ENCODE measurements at places on chromosomes 5 and 9. TPM values are rescaled to one million over a fixed set of nuclear protein-coding genes. Genes with fewer than 3 reads are reported as not detected.

GRCh38 chr5:122772446-122772845 lies 2.4 kb upstream of the SNX2 start:
- H3K4me3 ChIP-seq, result no peak overlapping the region
- no peak overlapping the region for H3K27ac ChIP-seq
- H3K27me3 ChIP-seq, result no peaks in the 10 kb centered on the region
- no peak for DNase-seq
- peaks cover 20% of the 10 kb centered on the region for H3K4me1 ChIP-seq

DNA sequence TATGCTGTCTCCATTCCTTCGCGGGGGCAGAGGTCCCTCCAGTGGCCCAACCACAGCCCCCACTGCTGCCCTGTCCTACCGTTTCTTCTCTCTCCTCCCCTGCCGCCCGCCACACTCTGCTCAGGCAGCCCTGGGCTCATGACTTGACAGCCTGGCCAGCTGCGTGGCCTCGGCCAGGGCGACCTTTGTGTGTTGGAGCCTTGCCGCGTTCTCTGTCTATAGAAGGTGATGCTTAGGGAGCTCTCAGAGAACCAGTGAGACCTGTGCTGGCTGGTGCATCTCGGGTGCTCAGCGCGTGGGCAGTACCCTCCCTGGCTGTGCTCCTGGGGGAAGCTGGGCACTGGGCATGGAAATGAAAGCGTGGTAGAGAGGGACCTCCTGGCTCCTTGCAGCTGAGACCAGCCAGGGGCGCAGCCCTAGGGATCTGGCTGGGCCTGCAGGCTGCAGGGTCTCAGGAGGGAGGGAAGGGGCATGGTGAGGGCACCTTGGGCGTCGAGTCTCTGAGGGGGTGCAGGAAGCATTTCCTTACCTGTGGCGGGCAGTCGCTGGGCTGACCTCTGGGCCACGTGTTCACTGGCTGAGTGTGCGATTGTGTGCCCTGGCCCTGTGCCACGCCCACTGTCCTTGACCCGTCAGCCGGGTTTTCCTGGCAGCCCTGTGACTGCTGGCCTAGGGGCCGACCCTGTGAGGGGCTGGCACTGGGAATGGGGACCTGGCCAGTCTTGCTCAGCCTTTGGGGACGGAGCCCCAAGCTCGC lies 50.3 kb downstream of the RXRA start:
- no peaks in the 10 kb centered on the region for H3K36me3 ChIP-seq
- no peak overlapping the region for H3K27ac ChIP-seq
- no peak overlapping the region for H3K4me3 ChIP-seq
- DNase-seq, result no peak
- peaks cover 4% of the 10 kb centered on the region for H3K4me1 ChIP-seq

DNA sequence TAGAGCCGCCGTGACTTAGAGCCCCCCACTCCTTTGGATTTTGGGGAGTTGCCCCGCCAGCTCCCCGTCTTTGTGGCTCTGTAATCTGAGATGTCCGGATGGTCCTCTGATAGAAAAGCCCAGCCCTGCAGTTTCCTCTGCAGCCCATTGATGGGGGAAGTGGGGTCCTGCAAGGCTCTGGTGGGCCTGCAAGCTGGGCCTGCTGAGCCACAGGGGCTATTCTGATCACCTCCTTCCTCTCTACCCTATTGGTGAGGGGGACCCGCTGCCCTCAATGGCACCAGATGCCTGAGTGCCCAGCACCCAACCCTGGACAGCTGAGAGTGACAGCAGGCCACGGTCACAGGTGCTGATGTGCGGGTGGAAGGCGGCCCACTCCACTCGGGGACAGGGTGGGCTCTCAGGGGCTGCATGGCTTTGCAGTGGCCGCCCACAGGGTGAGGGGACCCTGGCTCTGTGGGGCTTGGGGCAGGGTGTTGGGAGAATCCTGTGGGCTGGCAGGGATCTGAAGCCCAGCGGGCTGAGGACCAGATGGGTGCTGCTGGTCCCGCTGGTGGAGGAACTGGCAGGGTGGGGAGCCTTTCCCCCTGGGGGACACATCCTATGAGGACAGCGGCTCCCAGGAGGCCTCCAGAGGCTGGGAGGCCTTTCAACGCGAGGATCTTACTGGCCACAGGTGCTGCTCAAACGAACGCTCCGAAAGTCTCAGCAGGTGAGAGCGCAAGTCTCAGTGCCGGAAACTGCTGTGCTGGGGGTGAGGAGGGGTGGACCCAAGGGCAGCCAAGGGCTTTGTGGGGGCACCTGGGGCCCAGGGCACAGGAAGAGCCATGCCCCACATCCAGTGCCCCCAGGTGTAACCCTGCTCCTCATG lies 30.0 kb upstream of the LPCAT1 start:
- H3K4me3 ChIP-seq, result no peak overlapping the region
- H3K4me1 ChIP-seq, result no peaks in the 10 kb centered on the region
- H3K27ac ChIP-seq, result no peak overlapping the region
- no peak for DNase-seq
- no peaks in the 10 kb centered on the region for H3K27me3 ChIP-seq

DNA sequence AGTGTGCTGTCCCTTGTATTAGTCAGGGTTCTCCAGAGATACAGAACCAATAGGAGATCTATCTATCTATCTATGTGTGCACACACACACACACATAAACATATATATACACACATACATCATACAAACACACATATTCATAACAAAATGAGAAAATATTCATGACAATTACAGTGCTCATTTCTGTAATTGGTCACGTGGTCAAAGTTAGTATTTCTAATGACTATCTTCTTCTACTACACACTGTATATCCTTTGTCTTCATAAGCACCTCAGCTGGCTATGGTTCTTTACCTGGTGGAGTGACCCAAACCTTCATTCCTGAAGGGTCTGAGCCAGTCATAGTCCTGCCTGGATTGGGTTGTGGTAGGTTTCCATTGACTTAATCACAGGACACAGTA lies 17.7 kb upstream of the BTF3 start:
- H3K27me3 ChIP-seq, result no peaks in the 10 kb centered on the region
- H3K36me3 ChIP-seq, result no peaks in the 10 kb centered on the region
- no peak for DNase-seq
- no peak overlapping the region for H3K27ac ChIP-seq
- H3K4me1 ChIP-seq, result no peaks in the 10 kb centered on the region

GRCh38 chr5:148748702-148749392 lies 77.6 kb upstream of the ADRB2 start:
- no peaks in the 10 kb centered on the region for H3K27me3 ChIP-seq
- H3K36me3 ChIP-seq, result no peaks in the 10 kb centered on the region
- H3K4me1 ChIP-seq, result no peaks in the 10 kb centered on the region

DNA sequence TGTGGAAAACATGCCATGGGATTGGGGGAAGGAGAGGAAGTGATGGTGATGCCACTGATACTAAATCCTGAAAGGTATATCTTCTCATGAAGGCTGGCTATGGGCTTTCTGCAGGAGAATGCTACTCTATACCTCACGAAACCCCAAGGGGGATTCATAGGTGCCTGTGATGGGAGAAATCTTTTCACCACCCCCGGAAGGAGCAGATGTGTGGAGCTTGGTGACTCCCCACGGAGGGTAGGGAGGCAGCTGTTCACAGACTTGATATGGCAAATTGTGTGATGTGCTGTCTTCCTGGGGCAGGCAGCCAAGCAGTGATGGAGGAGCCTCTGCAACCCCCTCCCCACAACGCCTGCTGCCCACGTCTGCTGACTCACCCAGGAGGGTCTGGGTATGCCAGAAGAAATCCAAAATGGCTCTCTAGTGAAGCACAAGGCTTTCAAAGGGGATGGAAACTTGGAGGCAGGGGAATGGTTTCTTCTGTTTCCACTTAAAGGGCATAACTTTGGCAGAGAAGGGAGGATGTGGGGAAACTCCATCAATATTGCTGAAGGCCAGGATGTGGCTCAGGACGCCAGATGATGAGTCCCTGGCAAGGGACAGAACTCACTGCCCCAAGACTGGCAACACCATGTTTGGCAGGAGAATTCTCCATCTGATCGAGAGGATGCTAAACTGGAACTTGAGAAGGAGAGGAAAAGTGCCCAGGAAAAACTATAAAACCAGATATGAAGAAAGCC lies 188.3 kb downstream of the GABBR2 start:
- no peaks in the 10 kb centered on the region for H3K4me1 ChIP-seq
- no peak overlapping the region for H3K4me3 ChIP-seq

- DNase-seq, result no peak
- H3K27ac ChIP-seq, result no peak overlapping the region
- peaks cover 15% of the 10 kb centered on the region for H3K4me1 ChIP-seq
Measured at GRCh38 chr5:81783401-81783800, 32.5 kb upstream of the SSBP2 start.

DNA sequence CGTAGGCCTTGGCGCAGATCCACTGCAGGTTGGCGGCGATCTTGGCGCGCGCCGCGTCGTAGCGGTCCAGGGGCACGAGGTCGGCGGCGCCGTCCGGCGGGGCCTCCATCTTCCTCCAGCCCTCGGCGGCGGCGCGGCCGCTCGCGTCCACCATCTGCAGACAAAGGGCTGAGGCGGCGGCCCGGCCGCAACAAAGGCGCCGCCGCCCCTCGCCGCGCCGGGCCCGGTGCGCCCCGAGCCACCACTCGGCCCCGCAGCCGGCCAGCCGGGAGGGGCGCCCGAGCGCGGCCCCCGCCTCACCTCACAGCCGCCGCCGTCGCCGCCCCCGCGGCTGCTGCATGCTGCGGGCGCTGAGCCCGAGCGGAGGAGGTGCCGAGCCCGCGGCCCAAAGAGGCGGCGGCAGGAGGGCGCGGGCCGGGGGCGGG lies 328 bp downstream of the CAMSAP1 start:
- no peak for DNase-seq
- H3K27me3 ChIP-seq, result no peaks in the 10 kb centered on the region
- peaks cover 10% of the 10 kb centered on the region for H3K36me3 ChIP-seq

DNA sequence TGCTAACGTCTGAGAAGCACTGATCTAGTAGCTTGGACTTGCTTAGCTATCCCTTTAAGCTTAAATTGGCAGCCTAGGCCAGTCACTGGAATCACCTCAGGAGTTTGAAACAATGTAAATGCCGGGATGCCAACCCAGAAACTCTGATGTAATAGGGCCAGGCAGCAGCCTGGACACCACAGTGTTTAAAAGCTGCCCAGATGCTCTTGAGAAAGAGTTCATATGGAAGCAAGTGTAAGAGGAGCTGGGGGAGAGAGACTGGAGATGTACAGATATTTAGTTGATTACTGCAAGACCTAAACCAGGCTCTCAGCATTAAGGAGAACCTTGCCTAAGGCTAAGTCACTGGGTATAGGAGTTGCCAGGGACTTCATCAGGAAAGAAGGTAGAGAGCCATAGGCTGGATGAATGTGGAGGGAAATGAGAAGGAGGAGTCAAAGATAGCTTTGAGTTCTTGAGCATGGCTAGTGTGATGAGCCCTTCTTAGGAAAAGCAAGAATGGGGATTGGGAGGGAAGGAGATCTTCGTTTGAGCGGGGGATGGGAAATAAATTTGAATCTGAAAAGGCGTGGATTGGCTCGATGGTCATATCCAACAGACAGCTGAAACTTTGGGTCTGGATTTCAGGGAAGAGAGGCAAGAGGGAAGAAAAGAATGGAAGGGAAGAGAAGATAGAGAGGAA lies 392.9 kb upstream of the WWC1 start:
- H3K4me1 ChIP-seq, result no peaks in the 10 kb centered on the region
- no peak overlapping the region for H3K4me3 ChIP-seq
- no peaks in the 10 kb centered on the region for H3K36me3 ChIP-seq
- H3K27me3 ChIP-seq, result no peaks in the 10 kb centered on the region

DNA sequence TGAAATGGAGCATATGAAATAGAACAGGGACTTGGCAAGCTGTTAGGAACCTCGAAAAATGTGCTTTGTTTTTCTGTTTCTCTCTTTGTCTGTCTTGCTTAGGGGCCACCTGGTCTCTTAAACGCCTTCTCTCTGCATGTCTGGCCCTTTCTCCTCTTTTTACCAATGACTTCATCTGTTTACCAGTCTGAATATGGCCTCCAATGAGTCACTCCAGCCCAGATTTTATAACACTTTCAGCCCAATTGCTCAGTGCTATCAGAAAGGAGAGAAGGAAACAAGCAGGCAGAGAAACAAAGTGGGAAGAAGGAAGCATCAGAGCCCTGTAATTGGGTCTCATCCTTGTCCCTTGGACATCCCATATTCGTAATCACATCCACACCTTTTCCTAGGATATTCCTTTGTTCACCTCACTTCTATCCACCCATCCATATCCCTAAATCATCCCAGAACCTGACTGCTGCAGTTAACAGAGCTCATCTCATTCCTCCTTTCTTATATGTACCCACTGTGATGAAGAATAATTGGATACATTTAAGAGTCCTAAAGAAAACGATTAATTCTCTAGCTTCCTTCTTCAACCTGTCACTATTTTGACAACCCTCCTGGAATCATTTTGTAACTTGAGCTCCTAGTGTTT lies 151.8 kb upstream of the GPR151 start:
- H3K4me1 ChIP-seq, result peaks cover 4% of the 10 kb centered on the region
- H3K4me3 ChIP-seq, result no peak overlapping the region
- H3K27ac ChIP-seq, result no peak overlapping the region
- DNase-seq, result no peak

GRCh38 chr9:71734950-71735349 lies 33.4 kb downstream of the CEMIP2 start:
- no peak overlapping the region for H3K27ac ChIP-seq
- peaks cover 20% of the 10 kb centered on the region for H3K36me3 ChIP-seq
- no peaks in the 10 kb centered on the region for H3K4me1 ChIP-seq
- H3K27me3 ChIP-seq, result no peaks in the 10 kb centered on the region
- no peak overlapping the region for H3K4me3 ChIP-seq
- DNase-seq, result no peak

DNA sequence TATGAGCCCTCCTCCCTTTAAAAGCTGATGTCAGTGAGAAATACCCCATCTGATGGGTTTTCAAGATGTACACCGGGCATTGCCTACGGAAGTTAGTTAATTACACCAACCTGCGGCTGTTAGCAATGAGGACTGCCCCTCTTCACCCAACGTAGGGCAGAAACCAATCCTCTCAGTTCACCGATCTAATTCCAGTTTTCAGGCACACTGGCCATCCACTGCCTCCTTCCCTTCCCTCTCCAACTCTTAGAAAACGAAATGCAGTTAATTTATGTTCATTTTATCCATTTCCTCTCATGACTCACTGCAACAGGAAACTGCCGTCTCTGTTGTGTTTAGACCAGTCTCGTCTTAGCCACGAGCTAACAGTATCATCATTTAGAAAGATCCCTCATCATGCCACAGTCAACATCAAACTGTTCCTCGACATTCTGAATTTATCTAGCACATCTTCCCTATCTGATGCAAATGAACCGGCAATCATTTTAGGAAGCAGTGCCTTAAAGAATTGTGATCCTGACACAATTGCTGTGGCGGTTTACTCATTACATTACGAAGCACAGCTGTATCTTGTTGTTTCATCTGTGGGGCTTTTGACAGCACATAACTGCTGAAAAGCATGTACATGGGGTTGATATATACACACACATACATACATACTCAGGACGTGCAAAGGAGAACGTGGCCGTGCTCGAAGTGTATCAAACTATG lies 168.6 kb downstream of the EFNA5 start:
- H3K27ac ChIP-seq, result no peak overlapping the region
- no peaks in the 10 kb centered on the region for H3K27me3 ChIP-seq
- no peaks in the 10 kb centered on the region for H3K36me3 ChIP-seq
- DNase-seq, result no peak
- peaks cover 4% of the 10 kb centered on the region for H3K4me1 ChIP-seq

NNT gene
- 87.3 TPM for total RNA-seq

PTGS1 gene
- total RNA-seq, result 0.27 TPM
